ENCODE measurements at places on chromosomes 5 and 9.

- no peak for DNase-seq
Measured at GRCh38 chr5:86997516-86997915, 270.2 kb upstream of the RASA1 start.

DNA sequence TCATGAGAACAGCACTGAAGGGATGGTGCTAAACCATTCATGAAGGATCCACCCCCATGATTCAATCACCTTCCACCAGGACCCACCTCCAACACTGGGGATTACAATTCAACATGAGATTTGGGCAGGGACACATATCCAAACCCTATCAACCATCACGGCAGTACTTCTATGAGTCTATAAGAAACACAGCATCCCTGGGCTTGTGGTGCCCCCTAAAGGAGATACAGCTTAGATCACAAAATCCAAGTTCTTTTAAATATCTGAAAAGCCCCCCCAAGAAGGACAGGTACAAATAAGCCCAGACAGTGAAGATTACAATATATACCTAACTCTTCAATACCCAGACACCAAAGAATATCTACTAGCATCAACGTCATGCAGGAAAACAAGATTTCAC, 233.7 kb upstream of the ADRA1B start:
- DNase-seq = no peak

DNA sequence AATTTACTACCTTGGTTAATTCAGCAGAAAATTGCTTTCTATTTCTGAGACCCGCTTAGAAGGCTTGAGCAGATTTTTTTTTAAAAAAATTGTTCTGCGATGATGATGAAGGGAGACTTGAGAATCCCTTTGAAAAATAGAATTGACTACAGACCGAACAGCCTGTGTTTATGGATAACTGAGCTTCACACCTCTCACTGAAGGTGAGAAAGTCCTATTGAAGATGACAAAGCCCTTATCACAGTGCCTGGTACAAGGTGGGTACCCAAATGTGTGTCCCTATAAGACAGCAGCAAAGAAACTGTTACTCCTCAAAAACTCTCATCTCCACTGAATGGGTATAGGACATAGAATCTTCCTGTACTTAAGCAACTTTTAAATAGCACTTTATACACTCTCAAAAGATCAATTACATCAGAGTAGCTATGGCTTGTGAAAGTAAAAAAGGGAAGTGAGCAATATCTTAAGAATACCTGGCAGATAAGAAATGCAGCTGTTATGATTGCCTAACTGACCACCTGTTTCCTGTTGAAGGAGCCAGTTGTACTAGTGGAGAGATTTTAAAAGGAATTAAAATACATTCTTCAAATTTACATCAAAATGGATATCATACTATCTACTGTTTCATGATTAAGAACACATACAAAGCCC, 419.7 kb downstream of the CHSY3 start:
- DNase-seq = no peak

- DNase-seq = no peak
Measured at GRCh38 chr9:77648234-77649108, at the start of gene GNA14. Gene GNA14 (minus strand): TSS chr9:77648322. CDS start chr9:77647793, 529 bp downstream.

DNA sequence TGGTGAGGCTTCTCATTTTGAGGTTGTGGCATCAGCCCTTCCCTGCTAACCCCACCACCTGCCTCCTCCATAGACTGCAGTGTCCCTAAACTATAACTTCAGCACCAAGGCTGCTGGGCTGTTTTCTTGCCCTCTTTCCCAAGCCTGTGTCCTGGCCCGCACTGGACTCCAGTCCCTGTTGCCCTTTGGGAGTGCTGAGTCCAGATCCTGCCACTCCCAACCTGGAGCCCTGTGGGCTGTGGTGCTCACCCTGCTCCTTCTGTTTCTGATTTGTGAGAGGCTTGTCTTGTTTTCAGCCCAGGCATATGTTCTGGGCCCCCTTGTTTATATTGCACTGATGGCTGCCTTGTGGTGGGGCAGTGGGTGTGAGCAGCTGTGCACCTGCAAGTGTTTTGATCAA, 39.7 kb upstream of the RNU6ATAC start:
- no peak for DNase-seq

GRCh38 chr5:89041249-89041779, 158.3 kb upstream of the MEF2C start:
- no peak for DNase-seq

GRCh38 chr9:114583371-114584155, 4.0 kb upstream of the ATP6V1G1 start:
- DNase-seq = no peak

- DNase-seq = no peak
Measured at GRCh38 chr9:36063804-36064447, 27.2 kb downstream of the RECK start.

GRCh38 chr5:102080288-102080687, 215.8 kb downstream of the SLCO4C1 start:
- no peak for DNase-seq

DNA sequence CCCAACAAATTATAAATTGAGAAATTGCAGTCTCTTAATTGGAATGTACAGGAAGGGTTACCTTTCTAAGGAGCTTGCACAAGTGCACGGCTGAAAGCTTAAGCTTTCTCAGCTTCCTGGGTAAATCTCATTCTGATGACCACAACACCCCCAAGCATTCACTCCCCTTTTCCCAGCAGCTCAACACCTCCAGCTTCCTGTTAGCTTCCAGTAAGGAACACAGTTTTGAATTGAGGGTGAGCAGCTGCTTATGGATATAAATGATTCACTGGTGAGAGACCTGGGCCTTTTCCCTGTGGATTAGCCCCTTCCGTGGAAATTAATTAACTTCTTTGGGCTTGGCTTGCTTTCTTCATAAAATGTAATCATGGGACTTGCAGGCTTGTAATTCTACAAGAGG, 101.2 kb downstream of the SLC28A3 start:
- no peak for DNase-seq

- no peak for DNase-seq
Measured at GRCh38 chr9:12554636-12555035, 138.5 kb upstream of the TYRP1 start.

GRCh38 chr9:33124751-33125381, 42.3 kb downstream of the B4GALT1 start:
- DNase-seq = no peak

DNA sequence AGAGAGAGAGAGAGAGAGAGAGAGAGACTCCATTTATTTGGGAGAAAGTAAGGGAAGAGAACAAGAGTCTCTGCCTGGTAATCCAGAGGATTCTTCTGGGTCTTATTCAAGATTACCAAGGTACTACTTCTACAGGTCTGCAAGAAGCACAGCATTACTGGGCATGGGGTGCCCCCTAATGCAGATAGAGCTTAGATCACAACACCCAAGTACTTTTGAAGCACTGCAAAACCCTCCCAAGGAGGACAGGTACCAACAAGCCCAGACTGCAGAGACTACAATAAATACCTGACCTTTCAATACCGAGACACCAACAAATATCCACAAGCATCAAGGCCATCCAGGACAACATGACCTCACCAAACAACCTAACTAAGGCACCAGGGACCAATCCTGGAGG, 94.7 kb upstream of the PHF24 start:
- no peak for DNase-seq

DNA sequence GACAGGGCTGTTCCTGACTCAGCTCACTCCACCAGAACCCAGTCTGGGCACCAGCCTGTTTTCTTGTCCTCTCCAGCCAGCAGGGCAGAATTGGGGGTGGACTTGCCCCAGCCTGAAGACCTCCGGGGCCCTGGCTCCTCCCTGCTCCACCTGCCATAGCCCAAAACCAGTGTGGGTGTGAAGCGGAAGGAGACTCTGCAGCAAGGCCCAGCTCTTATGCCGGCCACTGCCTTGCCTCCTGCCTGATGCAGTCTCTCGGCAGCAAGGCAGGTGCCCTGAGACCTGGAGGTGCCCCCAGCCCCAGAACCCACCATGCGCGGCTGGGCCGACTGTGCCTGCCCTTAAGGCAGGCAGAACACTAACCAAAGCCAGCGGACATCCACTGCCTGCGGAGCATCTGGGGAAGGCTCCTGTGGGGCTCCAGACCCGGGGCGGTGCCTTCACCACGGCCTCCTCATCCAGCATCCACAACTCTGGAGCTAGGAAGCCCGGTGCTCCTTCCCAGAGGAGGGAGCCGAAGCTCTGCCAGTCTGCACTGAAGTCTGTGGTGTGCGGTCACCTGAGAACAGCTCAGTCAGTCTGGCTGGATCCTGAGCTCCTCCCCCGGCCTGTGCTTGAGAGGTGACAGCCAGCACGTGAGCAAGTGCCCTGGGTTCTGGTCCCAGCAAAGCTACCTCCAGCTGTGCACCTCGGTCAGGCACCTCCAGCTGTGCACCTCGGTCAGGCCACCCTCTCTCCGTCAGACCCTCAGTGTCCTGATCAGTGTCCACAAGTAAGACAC, 116.7 kb downstream of the ADAMTS2 start:
- DNase-seq = no peak

DNA sequence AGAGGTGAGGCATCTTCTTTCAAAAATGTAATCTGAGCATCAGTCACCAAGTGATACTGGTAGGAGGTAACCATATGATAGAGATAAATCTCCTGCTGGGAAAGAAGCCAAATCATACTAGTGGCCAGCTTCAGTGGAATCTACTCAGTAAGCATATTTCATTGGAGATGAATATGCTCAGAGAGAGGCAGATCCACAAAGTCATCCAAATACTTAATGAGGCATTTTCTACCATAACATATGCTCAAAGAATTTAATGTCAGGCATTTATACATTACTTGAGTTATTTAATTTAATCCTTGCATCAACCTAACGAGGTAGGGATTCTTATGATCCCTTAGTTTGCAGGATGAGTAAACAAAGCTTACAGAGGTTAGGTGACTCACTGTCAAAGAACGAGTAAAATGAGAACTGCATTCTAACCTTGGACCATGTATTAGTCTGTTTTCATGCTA, 50.9 kb upstream of the DMRTA1 start:
- no peak for DNase-seq

- DNase-seq = no peak
Measured at GRCh38 chr5:120062515-120062917, 401.6 kb upstream of the PRR16 start.

DNA sequence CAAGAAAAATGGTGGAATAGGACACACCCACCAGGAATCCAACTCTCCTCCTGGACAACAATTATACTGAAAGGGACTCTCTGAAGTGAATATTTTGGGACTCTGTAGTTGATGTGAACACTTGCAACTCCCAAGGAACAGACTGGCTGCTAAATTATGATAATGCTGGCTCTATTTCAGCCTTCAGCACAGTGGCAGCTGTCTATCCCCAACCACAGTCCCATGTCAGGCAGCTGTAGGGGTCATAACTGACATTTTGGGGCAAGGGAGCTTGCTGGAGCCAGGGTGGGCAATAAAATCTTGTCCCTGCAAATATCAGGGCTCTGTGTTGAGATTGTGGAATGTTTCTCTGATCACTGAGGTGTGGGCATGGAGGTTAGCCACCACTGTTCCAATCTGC, 14.2 kb downstream of the SPATA31E1 start:
- DNase-seq = no peak

- DNase-seq = no peak
Measured at GRCh38 chr5:65734921-65735320, 12.9 kb downstream of the NLN start.

GRCh38 chr5:57478826-57479225, 3.8 kb downstream of the ACTBL2 start:
- no peak for DNase-seq

All from stimulated activated CD4-positive, alpha-beta T cell treated with anti-CD3 and anti-CD28 coated beads, Interleukin-1b, Interleukin-23, amount 100 ng/mL, for 24 hours (primary cell).